ENCODE measurements at places on chromosomes 1 and 21.

DNA sequence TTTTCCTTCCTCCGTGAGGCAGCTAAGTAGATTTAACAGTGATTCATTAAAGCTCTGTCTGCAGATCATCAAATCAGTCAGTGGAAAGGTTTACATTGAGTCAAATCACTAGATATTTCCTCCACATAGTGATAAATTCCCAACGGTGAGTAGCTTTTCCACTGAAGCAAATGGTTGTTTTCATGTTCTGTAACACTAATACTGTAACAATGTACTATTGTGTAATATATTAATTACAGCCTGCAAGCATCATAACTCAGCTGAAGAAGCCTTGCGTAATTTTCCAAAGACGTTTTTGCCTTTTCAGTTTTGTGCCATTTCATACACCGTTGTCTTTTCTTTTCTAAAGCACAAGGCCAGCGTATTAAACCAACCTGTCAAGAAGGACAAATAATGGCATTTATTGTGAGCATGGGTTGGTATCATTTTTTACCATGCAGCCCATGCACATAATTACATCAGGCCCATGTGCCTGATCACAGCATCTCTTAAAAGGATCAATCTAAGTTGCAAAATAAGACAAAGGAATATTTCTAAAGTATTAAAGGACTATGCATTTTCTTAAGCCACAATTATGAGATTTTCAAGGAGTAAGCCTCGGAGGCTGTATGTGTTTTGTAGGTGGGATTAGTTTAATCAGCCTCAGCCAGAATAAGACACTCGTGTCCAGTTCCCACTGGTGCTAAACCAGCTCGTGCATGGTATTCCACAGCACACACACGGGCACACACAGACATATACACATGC is 16.7 kb upstream of the PDE9A start:
- no peak for DNase-seq

DNA sequence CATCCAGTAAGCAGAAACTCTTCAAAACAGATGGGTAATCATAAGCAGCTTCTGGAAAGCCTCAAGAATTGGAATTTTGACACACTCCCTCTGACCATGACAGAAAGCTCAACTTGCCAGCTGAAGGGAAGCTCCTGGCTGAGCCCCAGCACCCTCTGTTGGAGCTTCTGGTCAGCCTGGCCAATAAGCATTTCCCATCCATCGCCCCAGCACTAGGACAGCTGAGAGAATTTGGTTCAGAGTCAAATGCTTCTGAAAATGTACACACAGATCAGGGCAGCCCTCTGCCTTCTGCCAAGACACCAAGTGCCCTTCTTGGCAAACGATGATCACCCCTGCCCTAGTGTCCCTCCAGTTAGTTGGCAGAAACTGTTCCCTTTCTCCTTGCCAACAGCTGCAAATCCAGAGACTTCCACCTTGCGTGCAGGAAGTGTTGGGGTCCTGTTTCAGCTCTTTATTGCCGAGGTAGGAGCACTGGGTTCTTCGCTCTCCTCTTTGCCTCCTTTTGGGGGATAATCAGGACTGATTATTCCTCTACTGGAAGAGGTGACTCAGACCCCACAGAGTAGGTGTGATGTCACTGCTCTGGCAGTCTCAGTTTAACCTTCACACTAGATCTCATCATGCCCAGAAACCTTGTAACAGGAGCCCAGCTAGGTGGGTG is 11.9 kb downstream of the PIGV start:
- DNase-seq, result no peak

DNA sequence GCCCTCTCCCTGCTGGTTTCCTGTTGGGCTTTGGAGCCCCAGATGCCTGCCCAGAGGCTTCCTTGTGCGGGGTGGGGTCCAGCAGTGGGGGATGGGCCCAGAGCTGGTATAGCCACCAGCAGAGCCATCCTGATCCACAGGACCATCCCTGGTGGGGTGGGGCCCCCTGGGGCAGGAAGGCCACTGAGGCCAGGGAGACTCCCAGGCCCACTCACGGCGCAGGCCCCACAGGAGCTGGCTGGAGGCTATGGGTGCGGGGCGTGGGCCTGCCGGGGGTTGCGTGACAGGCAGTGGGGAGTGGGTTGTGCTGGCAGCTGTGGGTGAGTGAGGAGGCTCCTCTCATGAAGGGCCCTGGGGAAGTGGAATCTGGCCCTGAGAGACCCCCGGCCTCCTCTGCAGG is 5.7 kb downstream of the LRRC3 start:
- no peak for DNase-seq

GRCh38 chr1:79460773-79461436 is 454.4 kb upstream of the ADGRL4 start:
- DNase-seq, result no peak

- DNase-seq, result no peak
These were observed 127.5 kb downstream of the UCK2 start for GRCh38 chr1:165954940-165955339.

GRCh38 chr1:58749646-58750045 is 34.2 kb downstream of the JUN start:
- DNase-seq, result no peak

GRCh38 chr1:150146849-150147542 is 2.7 kb upstream of the PLEKHO1 start:
- no peak for DNase-seq

GRCh38 chr1:10824821-10825540 is 28.5 kb upstream of the CASZ1 start:
- no peak for DNase-seq

DNA sequence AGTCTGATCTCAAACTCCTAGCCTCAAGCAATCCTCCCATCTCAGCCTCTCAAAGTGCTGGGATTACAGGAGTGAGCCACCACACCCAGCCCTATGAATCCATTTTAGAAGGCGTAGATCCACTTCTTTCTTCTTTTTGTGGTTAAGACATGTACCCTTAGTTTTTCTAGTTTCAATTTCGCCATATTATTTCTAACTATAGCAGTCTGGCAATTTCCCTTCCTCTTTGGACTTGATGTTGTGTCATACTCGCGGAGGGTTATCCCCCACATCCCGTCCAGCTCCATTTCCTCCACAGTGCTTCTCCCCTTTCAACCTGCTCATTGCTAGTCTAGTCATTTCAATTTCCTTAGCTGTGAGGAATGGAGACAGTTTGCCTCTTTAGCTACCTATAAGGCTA is 5.2 kb upstream of the LRRC8D start:
- DNase-seq, result no peak

GRCh38 chr21:26758083-26758880 is 86.9 kb downstream of the ADAMTS1 start:
- no peak for DNase-seq

DNA sequence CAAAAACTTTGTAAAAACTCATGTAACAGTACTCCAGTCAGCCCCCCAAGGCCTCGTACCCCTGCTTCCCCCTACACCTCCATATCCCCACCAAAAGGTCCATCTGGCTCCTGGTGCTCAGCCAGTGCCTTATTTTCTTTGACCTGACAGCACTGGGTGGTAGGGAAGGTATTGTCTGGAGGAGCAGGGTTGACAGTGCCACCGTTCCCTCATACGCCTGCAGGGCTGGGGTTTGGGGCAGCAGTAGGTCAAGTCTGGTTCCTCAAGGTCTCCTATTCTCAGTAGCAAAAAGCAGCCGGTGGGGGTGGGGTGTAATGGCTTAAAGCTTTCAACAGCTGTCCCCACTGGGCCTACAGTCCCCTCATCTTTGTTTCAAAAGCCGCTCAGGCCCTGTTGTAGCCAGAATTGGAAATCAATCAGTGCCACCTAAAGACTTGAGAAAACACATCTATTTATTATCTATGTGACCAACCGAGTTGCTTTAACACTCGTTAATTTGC is 25.3 kb upstream of the TTF2 start:
- no peak for DNase-seq

- no peak for DNase-seq
These were observed 50.5 kb downstream of the HSPG2 start for GRCh38 chr1:21886486-21887215.

DNA sequence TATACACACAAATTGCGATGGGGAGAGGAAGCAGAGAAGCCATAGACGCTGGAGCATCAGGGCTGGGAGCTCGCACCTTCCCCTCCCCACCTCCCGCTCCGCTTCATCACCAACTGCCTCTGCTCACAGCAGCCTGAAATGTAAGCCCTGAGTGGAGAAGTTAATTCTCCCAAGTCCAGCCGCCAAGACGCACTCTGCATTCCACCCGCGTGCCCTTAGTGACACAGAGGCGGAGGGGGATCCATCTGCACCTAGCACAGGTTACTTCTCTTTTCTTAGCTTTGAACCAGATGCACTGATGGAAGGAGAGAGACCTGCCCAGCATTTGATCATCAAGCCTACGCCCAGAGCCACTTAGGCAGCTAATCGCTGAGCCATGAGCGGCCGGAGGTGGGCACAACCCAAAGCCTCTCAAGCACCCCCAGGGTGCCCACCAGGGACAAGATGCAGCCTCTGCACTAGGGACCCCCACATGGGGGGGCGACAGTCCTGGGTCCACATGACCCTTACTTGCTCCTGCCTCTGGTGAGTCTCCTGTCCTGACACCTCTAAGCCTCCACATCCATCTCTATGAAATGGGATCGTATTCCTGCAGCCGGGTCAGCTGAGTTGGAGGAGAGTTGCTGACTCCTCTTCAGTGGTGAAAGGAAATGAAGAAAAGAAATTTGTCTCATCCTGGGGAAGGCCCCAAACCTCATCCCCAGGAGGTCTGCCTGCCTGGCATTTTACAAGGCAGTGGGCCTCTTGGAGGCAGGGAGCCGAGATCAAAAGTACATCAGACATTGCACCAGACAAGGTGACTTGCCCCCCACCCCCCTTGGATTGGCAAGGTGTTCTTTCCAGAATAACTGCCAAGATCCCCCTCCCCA is 316.2 kb downstream of the MATN1 start:
- DNase-seq, result no peak

GRCh38 chr1:1187938-1188337 is 14.3 kb downstream of the TTLL10 start:
- DNase-seq, result no peak

GRCh38 chr1:62295921-62296491 is 23.2 kb downstream of the KANK4 start:
- no peak for DNase-seq

- DNase-seq, result no peak
These were observed 88.2 kb upstream of the PALMD start for GRCh38 chr1:99557546-99558202.

GRCh38 chr1:89310976-89311375 is 38.3 kb upstream of the GBP5 start:
- DNase-seq, result no peak

DNA sequence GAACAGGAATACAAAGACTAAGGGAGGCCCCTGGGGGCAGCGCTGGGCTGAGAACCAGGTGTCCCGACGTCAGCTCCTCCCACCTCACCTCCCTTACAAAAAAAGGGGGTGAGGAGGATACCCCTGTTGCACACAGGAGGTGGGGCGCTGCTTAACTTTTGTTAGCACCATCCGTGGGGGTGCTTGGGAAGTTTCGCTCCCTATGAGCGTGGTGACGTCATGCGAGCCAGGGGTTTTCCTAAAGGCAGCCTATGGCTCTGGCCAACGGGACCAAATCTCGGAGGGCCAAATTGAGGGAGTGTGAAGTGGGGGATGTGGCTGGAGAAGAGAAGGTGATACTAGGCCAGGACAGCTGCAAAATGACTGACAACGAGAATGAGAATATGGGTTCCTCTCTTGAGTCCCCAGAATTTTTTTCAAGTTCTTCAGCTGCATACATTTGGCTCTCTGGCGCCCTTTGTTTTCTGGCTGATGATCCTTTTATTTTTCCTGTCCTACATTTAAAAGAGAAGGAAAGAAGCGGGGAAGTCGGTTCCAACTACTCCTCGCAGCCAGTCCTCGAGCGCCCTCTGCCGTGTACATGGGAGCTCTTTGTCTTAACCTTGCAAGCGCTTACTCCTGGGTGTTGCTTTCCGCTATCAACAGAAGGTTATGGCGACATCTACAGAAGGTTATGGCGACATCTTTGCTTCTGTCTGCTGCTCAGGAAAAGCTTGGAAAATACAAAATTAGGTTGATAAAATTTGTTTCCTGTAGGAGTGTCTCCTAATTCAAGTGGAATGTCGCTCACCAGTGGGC is 48.0 kb upstream of the ZC3H11B start:
- DNase-seq, result peak; percentile 67

DNA sequence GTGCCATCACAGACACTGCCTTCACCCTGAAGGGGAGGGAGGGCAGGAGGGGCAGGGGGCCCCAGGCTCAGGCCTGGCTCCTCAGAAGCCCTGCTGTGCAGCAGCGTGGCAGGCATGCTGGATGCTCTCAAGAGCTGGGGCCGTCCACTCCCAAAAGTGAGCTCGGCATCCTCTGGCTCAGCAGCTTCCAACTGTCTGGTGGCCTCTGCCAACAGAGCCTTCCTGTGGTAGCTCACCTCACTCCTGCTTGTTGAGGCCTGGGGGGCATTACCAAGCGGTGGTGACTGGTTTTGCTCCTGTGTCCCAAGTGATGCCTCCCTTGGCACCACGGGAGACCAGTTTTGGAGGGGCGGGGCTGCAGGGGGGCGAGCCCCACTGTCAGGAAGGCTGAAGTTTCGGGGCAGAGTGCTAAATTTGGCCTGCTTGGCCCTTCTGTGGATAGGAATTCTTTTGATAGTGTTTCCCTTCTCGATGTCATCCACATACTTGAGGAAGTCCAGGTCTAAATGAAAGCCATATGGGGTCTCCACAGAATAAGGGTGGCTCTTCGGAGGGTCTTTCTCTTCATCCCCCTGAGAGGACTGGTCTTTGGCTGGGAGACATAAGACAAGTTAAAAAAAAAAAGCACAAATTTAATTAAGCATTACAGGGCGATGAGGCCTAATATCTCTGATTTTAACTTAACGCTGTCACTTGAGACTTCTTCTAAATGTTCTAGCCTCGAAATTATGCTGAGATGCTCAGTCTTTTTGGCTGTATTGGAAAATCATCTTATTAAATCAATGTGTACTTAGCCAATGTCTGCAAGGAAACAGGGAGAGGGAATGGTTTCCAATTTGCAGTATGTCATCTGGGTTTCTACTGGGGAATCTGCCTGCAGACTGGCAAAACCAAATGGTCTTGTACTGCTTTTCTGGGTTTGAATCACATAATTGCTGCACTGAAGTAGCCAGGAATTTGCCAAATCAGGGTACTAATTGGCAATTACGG is 44.4 kb downstream of the KANK4 start:
- no peak for DNase-seq

DNA sequence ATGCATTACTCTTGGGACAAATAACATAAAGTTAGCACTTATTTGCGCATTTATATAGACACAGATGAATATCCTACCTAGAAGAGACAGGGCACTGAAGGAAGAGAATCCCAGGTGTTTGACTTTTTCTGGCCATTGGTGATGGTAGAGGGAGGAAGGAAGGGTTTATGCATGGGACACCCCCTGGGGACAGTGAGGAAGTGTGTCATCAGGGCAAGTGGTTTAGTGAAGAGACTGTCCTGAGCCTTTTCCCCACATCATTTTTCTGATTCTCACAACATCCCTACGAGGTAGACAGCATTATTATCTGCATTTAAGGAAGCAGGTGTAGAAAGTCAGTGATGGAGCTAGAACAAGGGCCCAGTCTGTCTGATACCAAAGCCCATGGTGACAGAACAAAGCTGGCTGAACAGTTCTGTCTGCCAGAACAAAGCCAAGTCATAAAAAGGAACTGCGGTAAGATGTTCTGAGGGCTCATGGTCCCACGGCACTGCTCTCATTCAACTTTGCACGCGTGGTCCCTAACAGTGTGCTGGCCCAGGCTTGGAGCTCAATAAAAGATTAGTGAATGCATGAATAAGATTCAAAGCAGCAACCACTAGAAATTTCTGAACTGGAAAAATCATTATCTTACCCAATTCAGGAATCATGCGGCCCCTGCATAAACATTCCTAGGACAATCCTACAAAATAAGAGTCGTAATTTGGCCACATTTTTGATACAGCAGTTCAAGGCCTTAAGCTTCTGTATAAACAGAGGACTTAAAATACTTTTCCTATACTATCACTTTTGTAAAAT is 12.2 kb upstream of the CDC42BPA start:
- no peak for DNase-seq
